ENCODE measurements at places on chromosomes 12 and 14.

GRCh38 chr12:38258411-38258810 lies 58.2 kb upstream of the ALG10B start:
- DNase-seq = no peak

- DNase-seq = no peak
Observed at GRCh38 chr12:543114-543451, 83.3 kb downstream of the B4GALNT3 start.

DNA sequence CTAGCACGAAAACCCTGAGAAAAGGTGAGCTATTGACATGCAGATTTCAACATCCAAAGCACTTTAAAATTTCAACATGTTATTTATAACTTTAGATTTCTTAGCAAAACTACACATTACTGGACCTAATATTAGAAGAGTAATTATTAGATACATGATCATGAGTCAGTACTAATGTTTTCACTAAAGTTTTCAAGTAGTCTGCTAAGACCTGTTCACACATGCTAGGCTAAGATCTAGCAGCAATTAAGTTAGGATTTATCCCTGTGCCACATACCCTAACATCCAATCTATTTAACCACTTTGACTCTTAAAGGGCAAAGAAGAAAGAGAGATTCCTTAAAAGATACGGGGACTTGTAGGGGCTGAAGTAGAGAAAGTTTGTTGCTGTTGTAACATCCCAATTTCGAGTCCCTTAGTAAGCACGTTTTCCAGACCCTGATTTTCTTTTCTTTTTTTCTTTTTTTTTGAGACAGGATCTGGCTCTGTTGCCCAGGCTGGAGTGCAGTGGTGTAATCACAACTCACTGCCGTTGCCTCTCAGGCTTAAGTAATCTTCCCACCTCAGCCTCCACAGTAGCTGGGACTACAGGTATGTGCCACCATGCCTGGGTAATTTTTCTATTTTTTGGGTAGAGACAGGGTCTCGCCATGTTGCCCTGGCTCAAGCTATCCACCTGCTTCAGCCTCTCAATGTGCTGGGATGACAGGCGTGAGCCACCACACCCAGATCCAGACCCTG lies 102.5 kb upstream of the ATF7IP start:
- no peak for DNase-seq

DNA sequence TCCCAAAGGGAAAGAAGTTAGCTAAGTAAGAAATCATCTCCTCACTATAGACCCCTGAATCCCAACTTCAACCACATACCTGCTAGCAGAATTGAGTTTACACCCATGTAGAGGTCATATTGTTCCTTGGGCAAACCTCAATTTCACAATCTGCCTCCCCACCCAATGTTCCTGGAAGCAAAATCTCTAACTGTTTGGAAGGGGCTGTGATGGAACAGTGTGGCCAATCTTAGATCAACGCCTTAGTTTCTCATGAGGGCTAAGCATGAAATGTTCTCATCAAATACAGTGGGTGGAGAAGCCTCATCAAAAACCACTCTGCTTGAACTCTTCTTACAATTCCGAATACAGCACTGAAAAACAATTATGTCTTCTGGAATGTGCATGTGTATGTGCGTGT lies 284.0 kb upstream of the NOS1 start:
- no peak for DNase-seq

DNA sequence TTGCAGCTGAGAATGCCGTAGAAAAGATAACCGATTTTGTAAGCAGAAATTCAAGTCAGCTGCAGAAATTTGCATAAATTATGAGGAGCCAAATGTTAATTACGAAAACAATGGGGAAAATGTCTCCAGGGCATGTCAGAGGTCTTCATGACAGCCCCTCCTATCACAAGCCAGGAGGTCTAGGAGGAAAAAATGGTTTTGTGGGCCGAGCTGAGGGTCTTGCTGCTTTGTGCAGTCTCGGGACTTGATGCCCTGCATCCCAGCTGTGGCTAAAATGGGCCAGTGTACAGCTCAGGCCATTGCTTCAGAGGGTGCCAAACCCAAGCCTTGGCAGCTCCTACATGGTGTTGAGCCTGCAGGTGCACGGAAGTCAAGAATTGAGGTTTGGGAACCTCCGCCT lies 131.2 kb upstream of the PDE3A start:
- DNase-seq = no peak

- DNase-seq = no peak
Observed at GRCh38 chr12:76391461-76391860, 43.2 kb upstream of the BBS10 start.

DNA sequence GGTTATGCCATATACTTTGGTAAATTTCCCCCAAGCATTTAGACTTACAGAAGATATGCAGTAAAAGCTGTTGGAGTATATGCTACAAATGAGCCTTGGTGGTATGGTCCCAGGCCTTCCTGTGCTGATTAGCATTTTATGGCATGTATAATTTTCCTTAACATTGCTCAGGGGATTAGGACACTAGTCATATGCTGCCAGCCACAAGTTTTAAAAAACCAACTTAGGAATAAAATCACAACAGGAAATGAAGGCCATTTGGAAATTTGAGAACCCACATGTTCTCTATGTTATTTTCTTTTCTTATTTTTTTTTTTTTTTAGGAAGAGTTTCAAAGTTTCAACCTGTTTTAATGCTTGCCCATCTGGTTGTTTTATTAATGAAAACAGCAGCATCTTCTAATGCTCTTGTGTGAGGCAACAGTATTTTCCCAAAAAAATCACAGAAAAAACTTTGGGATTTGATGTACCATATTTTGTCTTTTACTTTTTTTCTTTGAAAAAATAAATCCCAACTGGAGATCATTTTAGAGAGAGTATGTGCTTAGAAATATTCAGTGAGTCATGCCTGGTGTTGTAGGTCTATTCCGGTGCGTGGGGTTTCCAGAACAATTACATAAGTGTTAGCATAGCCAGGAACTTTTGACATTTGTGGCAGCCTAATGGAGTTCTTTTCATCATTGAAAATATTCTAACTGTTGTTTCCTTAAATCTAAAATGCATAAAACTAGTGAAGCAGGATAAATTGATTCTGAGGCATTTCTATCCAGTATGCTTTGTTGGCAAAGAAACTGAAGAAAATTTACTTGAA lies 21.7 kb upstream of the DUSP6 start:
- no peak for DNase-seq

DNA sequence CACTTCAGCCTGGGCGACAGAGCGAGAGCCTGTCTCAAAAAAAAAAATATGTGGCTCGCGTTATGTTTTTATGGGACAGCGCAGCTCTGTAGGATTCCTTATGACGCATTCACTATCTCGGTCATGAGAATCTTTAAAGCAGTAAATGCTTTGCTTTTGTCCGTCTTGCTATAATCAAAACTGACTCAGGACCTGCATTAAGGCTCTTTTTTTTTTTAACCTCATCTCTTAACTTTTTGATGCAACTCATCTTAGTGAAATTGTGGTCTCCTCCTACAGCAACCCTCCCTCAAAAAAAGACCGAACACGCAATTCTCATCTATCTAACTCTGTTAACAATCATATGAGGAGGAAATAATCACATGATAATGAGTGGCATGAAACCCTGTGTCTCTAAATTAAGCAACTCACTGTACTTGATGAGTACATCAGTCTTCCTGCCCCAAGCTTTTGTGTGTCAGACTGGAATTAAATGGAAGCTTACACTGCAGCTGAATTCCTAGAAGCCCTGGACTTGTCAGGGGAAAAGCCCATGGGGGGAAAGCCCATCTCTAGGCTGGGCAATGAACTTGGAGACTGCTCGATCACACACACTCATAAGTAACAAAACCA lies 4.3 kb downstream of the P2RX4 start:
- no peak for DNase-seq

DNA sequence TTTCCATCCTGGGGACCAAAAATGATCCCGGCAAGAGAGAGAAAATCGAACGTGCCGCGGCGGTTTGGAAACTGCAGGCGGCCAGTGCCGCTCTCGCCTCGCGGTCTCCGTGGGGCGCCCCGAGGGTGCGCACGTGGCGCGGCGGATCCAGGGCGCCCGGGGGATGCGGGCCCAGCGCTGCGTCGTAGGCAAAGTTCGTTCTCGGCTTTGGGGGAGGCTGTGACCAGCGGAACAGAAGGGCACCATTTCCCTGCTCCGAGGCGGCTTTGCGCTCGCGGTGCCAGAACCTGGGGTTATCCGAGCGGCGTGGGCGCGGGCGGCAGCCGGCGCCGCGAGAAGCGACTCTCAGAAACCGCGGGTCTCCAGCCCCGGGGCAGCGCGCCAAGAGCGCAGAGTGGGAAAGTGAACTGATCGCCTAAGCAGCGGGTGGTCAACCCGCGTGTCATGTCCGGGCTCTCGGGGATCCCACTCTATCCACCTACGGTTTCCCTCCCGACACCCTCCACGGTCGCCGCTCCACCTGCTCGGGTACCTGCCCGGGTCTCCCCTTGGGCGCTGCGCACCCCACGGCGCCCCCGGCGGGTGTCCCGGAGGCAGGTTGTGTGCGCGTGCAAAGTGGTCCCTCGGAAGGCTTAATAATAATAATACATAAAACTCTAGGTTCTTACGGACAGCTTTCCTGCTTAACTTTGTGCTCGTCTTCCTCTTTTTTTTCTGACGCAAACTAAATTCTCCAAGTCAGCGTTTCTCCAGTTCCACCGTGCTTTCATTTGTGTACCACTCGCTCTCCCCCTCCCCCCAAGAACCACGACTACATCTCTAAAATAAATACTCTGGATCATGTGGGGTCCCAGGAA lies 1.2 kb downstream of the ESRRB start:
- DNase-seq = no peak

GRCh38 chr14:92728759-92729364 lies 19.6 kb downstream of the LGMN start:
- no peak for DNase-seq

GRCh38 chr12:54384591-54385041 lies at the start of gene ZNF385A:
TSS of gene ZNF385A (minus strand) at chr12:54384733. CDS start at chr12:54384514, 219 bp downstream.
- DNase-seq = no peak

DNA sequence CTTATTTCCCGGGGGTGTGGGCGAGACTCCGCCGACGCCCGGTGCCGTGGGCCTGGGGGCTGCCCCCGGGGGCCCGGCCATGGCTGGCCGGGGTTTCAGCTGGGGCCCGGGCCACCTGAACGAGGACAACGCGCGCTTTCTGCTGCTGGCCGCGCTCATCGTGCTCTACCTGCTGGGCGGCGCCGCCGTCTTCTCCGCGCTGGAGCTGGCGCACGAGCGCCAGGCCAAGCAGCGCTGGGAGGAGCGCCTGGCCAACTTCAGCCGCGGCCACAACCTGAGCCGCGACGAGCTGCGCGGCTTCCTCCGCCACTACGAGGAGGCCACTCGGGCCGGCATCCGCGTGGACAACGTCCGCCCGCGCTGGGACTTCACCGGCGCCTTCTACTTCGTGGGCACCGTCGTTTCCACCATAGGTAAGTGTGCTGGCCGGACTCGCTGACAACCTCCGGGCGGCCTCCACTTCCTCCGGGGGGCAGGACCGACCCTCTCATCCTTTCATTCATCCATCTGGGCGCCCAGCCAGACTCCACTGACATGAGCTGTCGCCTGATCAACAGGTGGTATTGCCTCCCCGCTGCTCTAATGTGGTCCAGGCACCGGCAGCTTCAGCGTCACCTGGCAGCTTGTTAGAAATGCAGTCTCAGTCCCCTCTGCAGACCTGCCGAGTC lies 467 bp downstream of the KCNK13 start:
- DNase-seq = no peak

DNA sequence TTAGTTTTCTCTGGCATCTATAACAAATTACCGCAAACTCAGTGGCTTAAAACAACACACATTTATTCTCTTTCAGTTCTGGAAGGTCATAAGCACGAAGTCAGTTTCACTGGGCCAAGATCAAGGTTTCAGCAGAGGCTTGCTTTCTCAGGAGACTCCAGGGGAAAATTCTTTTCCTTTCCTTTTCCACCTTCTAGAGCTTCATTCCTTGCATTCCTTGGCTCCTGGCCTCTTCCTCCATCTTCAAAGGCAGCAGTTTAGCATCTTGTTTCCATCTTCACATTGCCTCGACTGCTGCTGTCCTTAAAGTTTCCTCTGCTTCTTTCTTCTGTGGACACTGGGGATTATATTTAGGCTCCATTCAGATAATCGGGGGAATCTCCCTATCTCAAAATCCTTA lies 106.1 kb downstream of the PDE3A start:
- no peak for DNase-seq

- DNase-seq = no peak
Observed at GRCh38 chr12:98222135-98222534, 293.3 kb upstream of the TMPO start.

DNA sequence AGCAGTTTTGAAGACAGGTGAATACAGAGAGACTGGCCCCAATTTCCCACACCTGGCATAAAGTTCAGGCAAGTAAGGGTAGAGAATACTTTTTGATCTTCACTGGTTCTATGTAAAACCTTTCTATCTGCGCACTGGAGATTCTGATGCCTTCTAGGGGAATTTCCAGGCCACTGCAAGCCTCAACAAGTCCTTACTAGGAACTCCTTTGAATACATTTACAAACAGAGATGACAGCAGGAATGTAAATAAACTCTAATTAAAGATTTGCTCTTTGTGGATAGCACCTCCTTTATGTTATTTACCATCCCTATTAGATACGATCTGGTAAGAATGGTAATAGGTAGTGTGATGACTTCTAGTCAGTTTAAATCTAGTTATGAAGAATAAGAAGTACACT lies 69.2 kb downstream of the NTN4 start:
- no peak for DNase-seq

DNA sequence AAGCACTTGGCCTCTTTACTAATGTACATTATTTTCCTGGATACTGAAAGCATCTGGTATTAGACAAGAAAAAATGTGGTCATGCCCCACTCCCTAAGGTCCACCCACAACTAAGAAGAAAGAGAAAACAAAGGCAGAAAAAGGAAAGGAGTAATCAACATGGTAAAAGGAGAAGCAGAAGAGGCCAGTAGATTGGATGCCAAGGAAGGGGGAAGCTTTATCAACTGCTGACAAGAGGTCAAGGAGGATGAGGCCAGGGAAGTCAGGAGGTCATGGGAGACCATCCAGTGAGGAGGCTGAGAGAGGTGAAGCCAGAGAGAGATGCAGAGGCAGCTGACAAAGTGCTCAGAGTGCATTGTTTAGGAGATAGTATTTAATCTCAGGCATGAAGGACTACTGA lies 383.5 kb downstream of the ZFP36L1 start:
- no peak for DNase-seq

- DNase-seq = no peak
Observed at GRCh38 chr14:26427097-26427496, 170.7 kb downstream of the NOVA1 start.

DNA sequence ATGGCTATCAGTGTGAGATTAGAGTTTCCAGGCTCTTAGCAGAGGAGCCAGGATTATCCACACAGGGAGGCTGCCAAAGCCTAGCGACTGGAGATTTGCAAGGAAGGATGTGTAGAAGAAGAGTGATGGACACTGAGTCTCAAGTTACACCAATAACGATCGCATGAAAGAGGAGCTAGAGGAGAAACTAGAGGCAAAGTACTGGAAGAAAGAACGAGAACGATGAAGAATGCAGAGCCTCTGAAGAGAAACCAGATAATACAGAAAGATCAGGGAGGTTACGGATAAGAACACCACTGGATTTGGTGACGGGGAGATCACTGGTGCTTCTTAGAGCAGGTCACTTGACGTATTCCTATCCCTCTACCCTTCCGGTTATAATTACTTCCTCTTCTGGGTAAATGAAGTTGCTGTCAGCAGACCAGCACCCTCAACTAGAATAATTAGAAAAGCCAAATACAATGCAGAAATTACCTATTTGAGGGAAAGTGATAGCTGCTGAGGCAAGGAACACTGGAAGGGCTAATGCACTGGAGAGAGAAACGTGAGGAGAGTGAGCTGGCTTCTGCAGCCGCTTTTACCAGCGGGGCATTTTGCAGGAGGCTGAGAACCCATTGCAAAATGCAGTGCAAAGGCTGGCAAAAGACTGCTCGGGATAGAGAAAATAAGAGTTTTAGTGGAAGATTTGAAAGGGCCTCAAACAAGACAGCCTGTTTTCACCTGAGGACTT lies 93.1 kb upstream of the HIF1A start:
- DNase-seq = no peak
